ENCODE measurements at places on chromosomes 7 and 10.

- peak; percentile 10 for DNase-seq
Observed at GRCh38 chr7:109864230-109864629, 1226.7 kb upstream of the LRRN3 start.

- DNase-seq, result no peak
Observed at GRCh38 chr7:22176791-22177412, 180.1 kb downstream of the RAPGEF5 start.

- DNase-seq, result no peak
Observed at GRCh38 chr7:42210779-42211178, 26.2 kb downstream of the GLI3 start.

DNA sequence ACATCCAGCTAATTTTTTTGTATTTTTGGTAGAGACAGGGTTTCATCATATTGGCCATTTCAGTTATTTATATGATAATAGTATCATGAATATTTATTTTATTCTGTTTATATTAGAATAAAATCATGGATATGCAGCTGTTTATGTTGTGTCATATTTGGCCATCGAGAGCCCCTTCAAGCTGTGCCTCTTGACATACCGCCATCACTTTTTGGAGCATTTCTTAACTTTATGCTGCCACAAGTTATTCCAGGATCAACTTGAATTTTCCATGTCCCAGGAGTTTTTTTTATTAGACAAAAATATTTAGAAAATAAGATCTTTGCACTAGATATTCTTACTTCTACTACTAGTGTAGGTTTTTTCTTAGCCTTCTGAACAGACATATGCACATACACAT lies 1067.0 kb upstream of the LRRTM3 start:
- DNase-seq, result no peak

DNA sequence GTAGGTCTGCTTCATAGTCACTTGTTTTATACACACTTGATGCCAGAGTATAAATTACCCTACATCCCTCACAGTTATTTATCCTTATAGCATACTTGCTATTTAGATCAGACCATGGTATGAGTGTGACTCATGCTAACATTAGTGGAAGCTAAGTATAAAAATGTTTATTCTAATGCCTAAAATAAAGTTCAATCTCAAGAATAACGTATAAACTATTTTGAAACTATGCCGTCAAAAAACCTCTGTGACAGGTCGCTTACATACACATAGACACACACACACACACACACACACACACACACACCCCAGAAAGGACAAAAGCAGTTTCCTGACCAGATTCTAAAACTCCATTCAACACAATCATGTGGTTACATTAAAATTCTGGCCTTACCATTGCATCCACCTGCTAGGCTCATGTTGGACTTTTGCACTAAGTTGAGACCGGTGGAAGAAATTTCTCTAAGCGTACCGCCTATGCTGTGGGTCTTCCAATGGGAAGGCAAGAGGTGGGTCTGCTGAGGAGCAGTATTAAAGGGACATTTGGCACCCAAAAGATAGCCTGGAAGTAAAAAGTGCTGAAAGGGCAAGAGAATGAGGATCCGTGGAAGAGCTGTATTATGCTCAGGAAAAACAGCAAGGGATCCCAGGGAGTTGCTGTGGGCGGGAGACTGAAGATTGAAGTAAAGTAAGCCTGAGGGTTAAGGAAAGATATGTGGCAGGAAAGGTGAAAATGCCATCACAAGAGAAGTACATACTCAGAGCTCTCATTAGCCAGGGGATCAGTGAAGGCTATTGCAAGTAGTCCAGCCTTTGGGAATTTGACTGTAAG lies 5.0 kb downstream of the FOXP2 start:
- DNase-seq, result no peak

DNA sequence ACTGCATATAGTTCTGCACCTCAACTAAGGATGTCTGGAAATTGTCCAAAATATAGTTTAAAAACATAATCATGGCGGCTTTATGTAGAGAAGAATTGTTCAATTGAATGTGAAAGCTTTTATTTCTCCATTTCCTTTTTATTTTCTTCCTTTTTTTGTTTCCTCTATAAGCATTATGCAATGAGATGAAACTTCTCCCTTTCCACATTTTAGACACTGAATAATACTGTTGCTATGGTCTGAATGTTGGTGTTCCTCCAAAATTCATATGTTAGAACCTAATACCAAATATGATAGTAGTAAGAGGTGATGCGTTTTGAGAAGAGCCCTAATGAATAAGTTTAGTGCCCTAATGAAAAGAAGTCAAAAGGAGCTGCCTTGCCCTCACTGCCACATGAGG lies 175.0 kb downstream of the RNLS start:
- DNase-seq, result no peak

GRCh38 chr7:13017881-13018280 lies 330.4 kb downstream of the ARL4A start:
- DNase-seq, result no peak

GRCh38 chr10:14578060-14578952 lies 196.4 kb downstream of the FAM107B start:
- no peak for DNase-seq

- no peak for DNase-seq
Observed at GRCh38 chr7:11261470-11261869, 287.8 kb downstream of the PHF14 start.

Measured in epithelial cell of proximal tubule (primary cell).